Activated T-helper 2 cell treated with anti-CD3 and anti-CD28 coated beads, Interferon-gamma antibody, Interleukin-2, Interleukin-4, amounts not matched to agents 10 μg/mL and 5 μg/mL and 100 μg/mL, durations not matched to agents 14 hours and 24 hours and 36 hours (primary cell): ENCODE measurements at places on chromosomes 4 and X. TPM values are rescaled to one million over a fixed set of nuclear protein-coding genes. Genes with fewer than 3 reads are reported as not detected.

GPR82 gene
- 0.14 TPM in 1 of 2 replicates, not detected in the other for total RNA-seq

DNA sequence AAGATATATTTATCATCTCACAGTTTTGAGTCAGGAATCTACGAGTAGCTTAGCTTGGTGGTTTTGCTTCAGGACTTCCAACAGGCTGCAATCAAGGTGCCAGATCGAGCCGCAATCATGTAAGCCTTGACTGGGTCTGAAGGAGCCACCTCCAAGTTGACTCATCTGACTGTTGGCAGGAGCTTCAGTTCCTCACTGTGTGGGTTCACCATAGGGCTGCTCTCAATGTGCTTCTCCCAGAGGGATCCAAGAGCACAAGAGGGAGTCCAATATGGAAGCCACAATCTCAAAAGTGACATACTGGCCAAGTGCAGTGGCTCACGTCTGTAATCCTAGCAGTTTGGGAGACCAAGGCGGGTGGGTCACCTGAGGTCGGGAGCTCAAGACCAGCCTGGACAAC is 26.5 kb downstream of the DCHS2 start:
- no peak for DNase-seq
- H3K4me3 ChIP-seq, result no peak overlapping the region
- H3K36me3 ChIP-seq, result no peaks in the 10 kb centered on the region
- H3K4me1 ChIP-seq, result no peaks in the 10 kb centered on the region
- H3K27me3 ChIP-seq, result peaks cover 11% of the 10 kb centered on the region

- no peaks in the 10 kb centered on the region for H3K4me1 ChIP-seq
- no peak overlapping the region for H3K27ac ChIP-seq
- no peaks in the 10 kb centered on the region for H3K36me3 ChIP-seq
- H3K27me3 ChIP-seq, result peaks cover 6% of the 10 kb centered on the region
- DNase-seq, result no peak
These were observed 55.2 kb downstream of the AREG start for GRCh38 chr4:74499986-74500781.

DNA sequence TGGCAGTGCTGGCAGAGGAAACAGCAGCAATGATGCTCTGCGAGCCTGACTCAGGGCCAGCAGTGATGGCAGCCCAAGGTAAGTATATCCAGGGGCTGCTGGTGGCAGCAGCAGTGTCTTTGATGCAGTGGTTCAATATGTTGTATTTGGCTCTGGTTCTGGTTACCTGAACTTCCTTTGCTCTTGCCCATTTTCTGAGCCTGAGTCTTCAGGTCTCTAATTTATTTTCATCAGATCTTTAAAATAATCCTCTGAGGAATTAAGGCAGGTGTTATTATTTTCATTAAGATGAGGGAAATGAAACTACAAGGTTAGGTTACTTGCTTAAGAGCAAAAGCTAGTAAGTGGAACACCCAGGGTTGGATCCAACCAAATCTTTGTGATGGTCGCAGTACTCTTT is 102.8 kb upstream of the BMP2K start:
- H3K4me1 ChIP-seq, result no peaks in the 10 kb centered on the region
- no peak overlapping the region for H3K27ac ChIP-seq
- no peak overlapping the region for H3K4me3 ChIP-seq
- peaks cover 14% of the 10 kb centered on the region for H3K27me3 ChIP-seq
- no peak for DNase-seq

VCX gene
- not detected in 2 replicates for total RNA-seq

HTN3 gene
- not detected in 2 replicates for total RNA-seq

DNA sequence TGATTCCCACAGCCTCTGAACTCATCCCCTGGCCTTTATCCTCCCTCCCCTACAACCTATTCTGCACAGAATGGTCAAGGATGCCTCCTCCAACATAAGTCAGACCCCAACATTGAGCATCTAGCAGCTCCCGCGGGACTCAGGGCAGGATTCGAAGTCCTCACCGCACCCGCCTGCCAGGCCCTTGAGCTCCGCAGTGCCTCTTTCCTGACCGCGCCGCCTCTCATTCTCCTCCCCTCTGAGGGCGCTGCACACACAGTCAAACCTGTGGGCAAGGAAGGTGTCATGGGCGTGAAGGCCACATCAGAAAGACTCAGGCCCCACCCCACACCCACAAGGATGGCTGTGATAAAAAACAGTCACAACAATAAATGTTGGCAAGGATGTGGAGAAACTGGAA is 84.1 kb downstream of the CPZ start:
- H3K4me1 ChIP-seq, result no peaks in the 10 kb centered on the region
- H3K27ac ChIP-seq, result no peak overlapping the region
- no peak for DNase-seq
- H3K4me3 ChIP-seq, result no peak overlapping the region
- H3K36me3 ChIP-seq, result no peaks in the 10 kb centered on the region

DNA sequence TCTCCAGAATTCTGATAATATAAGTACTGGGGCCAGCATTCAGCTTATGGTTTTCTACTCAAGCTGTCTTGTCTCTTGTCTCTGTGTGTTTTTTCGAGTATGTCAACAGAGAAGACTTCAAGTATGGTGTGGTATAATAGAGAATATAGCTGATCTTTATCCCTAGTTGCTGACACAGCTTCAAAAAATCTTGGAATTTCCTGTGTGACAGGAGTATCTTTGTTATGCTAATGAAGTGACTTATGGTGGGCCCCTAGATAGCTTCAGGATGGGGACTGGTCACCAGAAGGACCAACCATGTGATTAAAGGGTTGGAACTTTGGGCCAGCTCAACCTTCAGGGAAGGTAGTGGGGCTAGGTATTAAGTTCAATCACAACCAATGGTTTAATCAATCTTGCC is 2.9 kb downstream of the GPRASP3 start:
- no peaks in the 10 kb centered on the region for H3K27me3 ChIP-seq
- no peak for DNase-seq
- no peaks in the 10 kb centered on the region for H3K36me3 ChIP-seq
- no peak overlapping the region for H3K27ac ChIP-seq
- H3K4me1 ChIP-seq, result peaks cover 9% of the 10 kb centered on the region

DNA sequence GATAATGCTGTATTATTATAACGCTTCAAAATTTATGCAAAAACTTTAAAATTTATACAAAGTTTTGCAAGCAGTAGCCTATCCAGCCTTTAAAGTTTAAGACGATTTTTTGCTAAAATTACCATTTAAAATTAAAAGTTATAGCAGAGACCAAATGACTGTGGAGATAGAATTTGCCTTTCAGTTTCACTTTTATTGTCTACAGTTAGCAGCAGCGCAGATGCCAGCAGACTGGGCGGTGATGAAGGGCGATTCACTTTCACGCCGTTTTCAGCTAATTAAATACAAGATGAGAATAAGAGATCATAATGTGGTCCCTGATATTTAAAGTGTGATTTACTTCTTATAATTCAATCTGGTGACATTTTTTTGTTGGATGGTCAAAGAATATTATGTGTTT is 1381.5 kb upstream of the ADGRL3 start:
- H3K4me3 ChIP-seq, result peak overlapping the region; percentile 65
- H3K27me3 ChIP-seq, result no peaks in the 10 kb centered on the region
- peaks cover 2% of the 10 kb centered on the region for H3K4me1 ChIP-seq
- no peak overlapping the region for H3K27ac ChIP-seq
- H3K36me3 ChIP-seq, result no peaks in the 10 kb centered on the region

DNA sequence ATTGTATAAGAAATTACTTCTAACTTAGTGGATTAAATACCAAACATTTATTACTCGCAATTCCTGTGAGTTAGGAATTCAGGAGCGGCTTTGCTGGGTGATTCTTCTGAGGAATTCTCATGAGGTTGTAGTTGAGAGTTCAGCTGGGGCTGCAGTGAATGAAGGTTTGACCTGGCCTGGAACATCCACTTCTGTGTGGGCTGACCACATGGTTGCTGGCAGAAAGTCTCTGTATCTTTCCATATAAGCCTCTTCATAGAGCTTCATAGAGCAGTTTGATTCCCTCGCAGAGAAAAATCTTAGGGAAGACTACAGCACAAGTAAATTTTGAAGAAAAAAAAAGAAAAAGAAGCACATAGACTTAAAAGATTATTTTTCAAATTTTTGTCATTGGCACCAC is 339.7 kb upstream of the NWD2 start:
- H3K27ac ChIP-seq, result no peak overlapping the region
- no peaks in the 10 kb centered on the region for H3K36me3 ChIP-seq
- H3K27me3 ChIP-seq, result no peaks in the 10 kb centered on the region
- no peak for DNase-seq

- no peak overlapping the region for H3K4me3 ChIP-seq
- H3K36me3 ChIP-seq, result peaks cover 6% of the 10 kb centered on the region
- peaks cover 15% of the 10 kb centered on the region for H3K4me1 ChIP-seq
- DNase-seq, result no peak
- H3K27me3 ChIP-seq, result no peaks in the 10 kb centered on the region
These were observed 95.5 kb downstream of the CASK start for GRCh38 chrX:41827886-41828285.

SLC4A4 gene
- 0.32 and 0.43 TPM in 2 replicates for total RNA-seq

DNA sequence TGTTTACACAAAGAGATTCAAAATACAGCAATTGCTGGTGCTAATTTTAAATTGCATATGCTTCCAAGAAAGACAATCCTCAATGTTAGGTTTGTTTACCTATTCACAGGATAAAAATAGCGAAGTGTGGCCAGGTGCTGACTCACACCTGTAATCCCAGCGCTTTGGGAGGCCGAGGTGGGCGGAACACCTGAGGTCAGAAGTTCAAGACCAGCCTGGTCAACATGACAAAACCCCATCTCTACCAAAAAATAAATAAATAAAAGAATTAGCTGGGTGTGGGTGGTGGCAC is 77.7 kb downstream of the OPHN1 start:
- H3K36me3 ChIP-seq, result no peaks in the 10 kb centered on the region
- H3K4me3 ChIP-seq, result no peak overlapping the region
- H3K27ac ChIP-seq, result no peak overlapping the region
- H3K4me1 ChIP-seq, result no peaks in the 10 kb centered on the region
- no peak for DNase-seq

GRCh38 chr4:188934320-188934962 is 795.2 kb downstream of the TRIML1 start:
- H3K36me3 ChIP-seq, result no peaks in the 10 kb centered on the region
- H3K4me1 ChIP-seq, result no peaks in the 10 kb centered on the region
- H3K4me3 ChIP-seq, result no peak overlapping the region
- no peak for DNase-seq

DNA sequence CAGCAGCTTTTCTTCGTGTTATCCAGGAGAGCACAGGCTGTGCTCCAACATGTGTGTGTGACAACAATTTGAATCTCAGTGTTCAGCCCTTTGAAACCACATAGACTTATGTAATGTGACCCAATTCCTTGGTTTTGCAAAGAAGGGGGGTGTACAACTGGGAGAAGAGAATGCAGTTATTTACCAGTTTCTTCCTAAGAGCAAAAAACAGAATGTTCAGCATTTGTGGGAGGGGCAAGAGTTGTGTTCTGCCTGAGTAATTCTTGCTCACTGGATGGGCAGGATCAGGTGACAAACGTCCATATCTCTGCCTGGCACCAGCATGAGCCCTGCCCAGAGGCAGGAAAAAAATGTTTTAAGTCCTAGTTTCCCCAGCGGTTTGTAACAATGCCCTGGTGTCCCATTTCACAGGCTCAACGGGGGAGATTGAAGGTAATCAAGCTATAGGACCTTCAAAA is 72.0 kb downstream of the PRPS1 start:
- no peak overlapping the region for H3K27ac ChIP-seq
- H3K4me3 ChIP-seq, result no peak overlapping the region

ZDHHC15 gene
- total RNA-seq, result 0.05 and 0.07 TPM in 2 replicates

DNA sequence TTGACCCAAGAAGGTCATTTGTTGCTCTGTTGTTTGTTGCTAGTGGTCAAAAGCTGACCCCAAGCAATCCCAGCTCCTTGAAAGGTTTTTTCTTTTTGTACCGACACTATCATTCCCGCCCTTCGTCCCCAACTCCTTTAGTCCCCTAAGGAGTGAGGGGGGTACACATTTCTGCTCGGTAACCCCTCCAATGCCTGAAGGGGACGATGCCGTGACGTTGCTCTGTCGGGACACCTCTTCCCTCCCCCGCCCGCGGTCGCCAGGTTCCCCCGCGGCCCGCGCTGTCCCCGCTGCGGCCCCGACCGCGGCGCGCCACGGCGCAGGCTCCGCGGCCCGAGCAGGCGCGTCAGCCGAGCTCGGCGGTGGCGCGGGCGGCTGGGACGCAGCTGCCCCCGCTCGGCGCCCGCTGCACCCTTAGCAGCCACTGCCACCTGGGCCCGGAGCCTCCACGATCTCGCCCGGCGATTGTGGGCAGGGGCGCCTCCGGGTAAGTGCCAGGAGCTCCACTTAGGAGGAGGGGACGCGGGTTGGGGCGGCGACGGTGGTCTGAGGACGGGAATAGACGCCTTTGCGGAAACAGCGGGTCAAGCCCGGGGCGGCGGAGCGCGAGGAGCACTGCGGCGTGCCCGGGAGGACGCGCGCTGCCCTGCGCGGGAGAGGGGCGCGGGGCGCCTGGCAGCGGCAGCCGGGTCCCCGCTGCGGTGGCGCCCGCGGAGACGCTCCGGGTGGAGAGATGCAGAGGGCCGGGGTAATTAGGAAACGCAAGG is at the start of gene GLRB:
TSS of gene GLRB (plus strand) at position 340 of the 767 bp plus-strand sequence. CDS start 1,875 bp downstream, outside the sequence.
- H3K36me3 ChIP-seq, result no peaks in the 10 kb centered on the region
- H3K4me3 ChIP-seq, result no peak within 1 kb of the TSS

DNA sequence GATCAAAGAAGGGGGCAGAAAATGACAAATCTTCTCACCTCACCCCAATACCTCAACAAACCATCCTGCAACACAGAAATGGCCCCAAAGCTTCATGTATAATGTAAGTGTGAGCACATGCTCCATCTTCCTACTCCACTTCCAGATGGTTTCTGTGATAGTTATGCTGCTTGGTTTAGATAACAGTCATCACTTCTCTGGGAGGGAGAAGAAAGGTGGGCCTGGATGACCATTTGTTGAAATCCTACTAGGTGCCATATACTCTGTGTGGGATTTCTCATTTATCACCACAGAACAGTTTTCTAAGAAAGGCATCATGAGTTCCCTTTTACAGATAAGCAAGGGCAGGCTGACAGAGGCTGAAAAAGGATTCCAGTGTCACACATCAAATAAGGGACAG is 31.3 kb upstream of the NXF3 start:
- no peaks in the 10 kb centered on the region for H3K36me3 ChIP-seq
- H3K4me3 ChIP-seq, result no peak overlapping the region
- peaks cover 9% of the 10 kb centered on the region for H3K4me1 ChIP-seq
- H3K27me3 ChIP-seq, result no peaks in the 10 kb centered on the region

DNA sequence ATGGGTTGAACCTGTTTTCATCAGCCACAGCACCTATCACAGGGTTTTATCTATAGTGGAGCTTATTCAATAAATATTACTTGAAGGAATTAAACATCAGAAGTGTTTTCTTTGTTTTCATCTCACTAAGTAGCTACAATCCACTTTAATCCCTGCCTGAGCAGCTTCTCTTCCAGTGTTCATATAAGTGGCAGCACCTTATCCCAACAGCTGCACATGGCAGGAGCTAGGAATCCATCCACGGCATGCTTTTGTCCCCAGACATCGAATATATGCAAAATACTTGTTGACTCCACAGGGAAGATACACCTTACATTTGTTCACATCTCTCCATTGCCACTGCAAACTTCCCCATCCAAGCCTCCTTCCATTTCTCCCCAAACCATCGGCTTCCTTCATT is 549.8 kb upstream of the FAM241A start:
- no peaks in the 10 kb centered on the region for H3K27me3 ChIP-seq
- no peak for DNase-seq

GRCh38 chrX:43002526-43003203 is 224.7 kb upstream of the PPP1R2C start:
- H3K27ac ChIP-seq, result no peak overlapping the region
- no peaks in the 10 kb centered on the region for H3K4me1 ChIP-seq
- no peak overlapping the region for H3K4me3 ChIP-seq
- H3K36me3 ChIP-seq, result no peaks in the 10 kb centered on the region
